WERI-Rb-1 (cell line): ENCODE measurements at places on chromosomes 16 and 17.

GRCh38 chr17:75604034-75604695 is 16.6 kb downstream of the MYO15B start:
- DNase-seq: no peak

DNA sequence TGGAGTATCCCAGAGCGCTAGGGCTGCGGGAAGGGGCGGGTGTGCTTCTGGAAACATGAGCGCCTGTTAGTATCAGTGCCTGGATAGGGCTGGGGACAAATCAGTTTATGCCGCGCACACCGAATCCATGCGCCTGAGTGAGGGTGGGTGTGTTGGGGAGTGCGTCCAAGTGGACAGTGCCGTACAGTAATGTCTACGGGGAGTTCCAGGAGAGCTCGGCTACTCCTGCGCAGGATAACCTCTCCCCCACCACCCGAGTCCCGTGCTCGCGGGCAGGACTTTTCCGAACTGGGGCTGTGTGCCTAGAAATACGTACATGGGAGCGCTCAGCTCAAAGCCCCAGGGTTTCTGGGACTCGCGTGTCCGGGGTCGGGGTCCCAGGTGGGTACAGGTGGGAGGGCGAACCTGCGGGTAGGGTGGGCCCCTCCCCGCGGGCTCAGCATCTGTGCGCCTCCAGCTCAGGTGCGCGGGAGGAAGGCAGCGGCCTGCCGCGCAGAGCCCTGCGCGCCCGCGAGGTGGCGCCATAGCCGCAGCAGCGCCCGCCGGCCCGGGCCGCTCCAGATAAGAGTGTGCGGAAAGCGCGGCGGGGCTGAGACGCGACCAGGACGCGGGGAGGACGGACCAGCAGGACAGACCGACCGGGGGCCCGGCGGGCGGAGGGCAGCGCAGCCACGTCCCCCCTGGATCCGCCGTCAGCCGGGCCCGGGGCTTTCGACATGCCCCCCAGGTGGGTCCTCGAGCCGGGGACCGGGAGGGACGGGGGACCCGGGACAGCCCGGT is at the start of gene HIC1:
Gene HIC1 (plus strand): TSS at position 592 of the 780 bp plus-strand sequence. CDS start 1,588 bp downstream, outside the sequence.
- DNase-seq: peak; percentile 62

DNA sequence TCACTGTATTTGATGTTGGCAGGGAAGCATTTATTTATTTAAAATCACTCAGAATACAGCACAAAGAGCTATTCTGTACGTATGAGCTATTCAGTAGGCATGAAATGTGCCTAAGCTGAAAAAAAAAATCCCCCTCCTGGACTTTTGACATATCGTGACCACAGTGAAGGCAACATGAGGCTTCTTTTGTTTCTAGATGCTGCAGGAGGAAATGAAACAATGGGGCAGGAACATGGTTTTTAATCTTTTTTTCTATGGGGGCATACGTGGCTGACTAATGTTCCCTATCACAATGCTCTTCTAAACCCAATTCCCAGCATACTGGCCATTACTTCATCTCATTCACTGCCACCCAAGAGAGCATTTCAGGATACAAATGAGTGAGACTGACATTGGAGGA is 191.0 kb upstream of the PMFBP1 start:
- no peak for DNase-seq

GRCh38 chr16:89536886-89537548 is 23.5 kb upstream of the RPL13 start:
- no peak for DNase-seq

DNA sequence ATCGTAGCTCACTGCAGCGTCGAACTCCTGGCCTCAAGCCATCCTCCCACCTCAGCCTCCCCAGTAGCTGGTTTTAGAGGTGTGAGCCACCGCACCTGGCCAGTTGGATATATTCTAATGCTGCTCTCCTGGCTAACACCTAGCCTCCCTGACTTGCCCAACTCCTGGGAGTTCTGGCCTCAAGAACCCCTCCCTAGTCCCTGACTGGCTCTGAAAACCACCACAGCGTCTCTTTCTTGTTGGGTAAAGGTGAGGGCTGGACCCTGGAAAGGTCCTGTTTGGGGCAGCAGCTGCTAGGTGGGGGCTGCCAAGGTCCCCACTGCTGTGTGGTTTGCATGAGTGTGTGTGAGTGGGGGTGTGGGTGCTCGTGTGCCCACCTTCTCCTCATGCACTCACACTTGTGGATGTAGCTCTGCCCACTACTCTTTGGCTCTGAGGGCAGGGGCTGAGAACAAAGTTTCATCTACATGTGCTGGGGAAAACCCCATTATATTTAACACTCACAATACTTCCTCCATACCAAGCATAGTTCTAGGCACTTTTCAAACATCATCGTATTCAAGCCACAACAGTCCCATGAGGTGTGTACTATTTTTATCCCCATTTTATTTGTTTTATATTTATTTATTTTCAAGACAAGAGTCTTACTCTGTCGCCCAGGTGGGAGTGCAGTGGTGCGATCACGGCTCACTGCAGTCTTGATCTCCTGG is 7.1 kb upstream of the SPNS3 start:
- no peak for DNase-seq

DNA sequence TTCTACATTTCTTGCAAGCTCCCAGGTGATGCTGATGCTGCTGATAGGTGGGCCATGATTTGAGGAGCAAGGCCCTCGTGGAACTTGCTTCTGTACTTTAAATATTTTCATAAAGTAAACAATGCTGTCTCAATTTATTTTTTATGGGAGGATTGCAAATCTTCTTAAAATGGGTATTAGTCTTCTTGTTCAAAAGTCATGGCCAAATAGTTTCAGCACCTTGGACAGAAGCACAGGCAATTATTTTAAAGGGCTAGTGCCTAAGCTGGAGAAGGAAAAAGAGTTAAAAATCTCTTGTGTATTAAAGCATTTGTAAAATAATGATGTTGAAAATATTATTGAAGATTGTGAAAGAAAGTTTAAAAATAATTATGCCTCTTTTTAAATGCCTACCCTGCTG is 50.5 kb downstream of the GPR139 start:
- DNase-seq: no peak

DNA sequence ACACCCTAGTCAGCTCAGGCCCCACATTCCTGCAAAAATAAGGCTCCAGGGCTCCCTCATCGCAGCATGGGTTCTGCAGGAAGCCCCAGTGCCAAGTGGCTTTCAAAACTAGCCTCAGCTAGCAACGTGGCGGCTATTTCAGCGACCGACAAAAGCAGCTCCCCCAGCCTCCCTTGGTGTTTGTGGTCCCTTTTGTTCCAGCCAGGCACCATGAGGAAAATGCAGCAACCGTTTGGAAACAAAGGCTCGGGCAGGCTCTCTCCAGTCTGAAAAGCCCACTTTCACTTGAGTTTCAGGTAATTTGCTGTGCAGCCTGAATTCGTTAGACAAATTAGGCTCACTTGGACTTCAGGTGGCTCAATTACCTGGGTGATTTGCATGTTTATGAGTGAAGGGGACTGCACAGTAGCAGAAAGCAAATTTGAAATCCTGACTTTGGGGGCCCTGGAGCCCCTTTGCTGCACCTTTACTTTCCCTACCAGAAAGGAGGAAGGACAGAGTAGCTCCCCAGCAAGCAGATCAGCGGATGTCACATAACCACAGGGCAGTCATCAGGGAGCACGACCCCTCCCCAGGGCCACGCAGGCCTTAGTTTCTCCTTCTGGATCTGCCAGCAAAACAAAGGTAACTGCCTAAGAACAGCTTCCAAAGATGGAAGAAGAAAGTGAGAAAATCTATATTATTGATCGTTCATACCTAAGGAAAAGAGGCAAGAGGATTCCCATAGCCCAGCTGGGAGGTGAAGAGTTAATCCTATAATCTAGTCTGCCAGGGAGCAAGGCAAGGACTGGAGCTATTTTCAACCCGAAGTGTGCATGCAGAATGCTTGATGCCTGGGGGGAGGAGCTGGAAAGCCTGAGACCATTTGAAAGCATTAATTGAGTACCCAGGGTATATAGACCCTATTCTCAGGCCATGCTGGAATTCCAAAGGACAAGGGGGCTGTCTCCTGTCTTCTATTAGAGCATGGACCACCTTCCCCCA is 143.1 kb upstream of the SDK2 start:
- DNase-seq: peak; percentile 75

- DNase-seq: no peak
These were observed 18.1 kb downstream of the NKD1 start for GRCh38 chr16:50566014-50566962.

DNA sequence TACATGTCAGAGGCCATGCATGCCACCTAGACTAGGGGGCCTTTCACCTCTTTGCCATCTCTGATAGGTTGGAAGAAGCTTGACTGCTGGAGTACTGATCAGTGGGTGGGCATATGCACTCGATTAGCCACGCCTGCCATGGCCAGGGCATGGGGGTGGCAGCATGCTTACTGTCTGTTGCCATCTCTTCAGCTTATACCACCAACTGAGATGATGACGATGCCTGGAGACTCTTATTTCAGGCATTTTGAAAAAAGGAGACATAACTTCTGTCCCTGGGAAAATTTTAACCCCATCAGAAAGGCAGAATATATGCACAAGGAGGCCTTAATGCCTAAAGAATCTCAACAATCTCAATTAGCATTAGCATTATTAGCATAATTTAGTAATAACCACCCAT is 60.8 kb downstream of the MSI2 start:
- DNase-seq: no peak

DNA sequence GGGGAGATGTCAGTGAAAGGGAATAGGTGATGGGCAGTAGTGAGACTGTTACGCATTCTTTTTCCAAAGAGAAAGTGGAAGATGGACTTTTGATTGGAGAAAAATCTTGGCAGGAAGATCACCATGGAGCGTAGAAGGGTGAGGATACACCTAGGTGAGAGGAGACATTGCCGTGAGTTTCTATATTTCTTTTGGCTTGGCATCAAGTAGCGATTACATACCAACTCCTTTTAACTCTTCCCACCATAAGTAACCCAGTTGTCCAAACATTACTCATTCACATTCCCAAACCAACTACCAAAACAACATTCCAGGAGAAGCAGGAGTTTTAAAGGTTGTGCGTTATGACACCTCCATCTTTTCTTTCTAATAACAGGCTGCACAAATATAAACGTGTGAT is 10.7 kb upstream of the KRT28 start:
- no peak for DNase-seq

- peak; percentile 97 for DNase-seq
These were observed at the start of gene ALDH3A2 for GRCh38 chr17:19648475-19649273. TSS of gene ALDH3A2 (plus strand) at chr17:19648751. CDS start at chr17:19648972, 221 bp downstream.

DNA sequence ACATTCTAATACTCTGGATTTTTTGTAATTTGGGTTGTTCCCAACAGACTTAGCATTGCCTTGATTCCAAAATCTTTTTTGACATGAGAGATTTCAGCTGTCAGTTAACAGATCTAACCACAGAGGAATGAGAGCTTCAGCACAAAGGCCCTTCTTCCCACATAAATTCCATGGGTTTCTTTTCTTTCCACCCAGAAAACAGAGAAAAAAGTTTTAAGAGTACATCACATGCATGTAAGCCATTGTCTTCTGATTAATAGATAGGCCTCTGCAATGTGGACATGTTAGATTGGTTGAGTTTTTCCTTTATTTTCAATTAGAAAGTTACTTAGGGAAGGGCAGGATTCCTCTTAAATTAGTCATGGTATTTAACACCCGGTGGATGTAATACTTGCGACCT is 939 bp downstream of the MYH8 start:
- DNase-seq: no peak

- DNase-seq: no peak
These were observed 121.5 kb upstream of the ADAMTS18 start for GRCh38 chr16:77556201-77556873.

- DNase-seq: peak; percentile 53
These were observed at the start of gene SDK2 for GRCh38 chr17:73644145-73645049. TSS of gene SDK2 (minus strand) at chr17:73644445. CDS start at chr17:73644088, 357 bp downstream.

DNA sequence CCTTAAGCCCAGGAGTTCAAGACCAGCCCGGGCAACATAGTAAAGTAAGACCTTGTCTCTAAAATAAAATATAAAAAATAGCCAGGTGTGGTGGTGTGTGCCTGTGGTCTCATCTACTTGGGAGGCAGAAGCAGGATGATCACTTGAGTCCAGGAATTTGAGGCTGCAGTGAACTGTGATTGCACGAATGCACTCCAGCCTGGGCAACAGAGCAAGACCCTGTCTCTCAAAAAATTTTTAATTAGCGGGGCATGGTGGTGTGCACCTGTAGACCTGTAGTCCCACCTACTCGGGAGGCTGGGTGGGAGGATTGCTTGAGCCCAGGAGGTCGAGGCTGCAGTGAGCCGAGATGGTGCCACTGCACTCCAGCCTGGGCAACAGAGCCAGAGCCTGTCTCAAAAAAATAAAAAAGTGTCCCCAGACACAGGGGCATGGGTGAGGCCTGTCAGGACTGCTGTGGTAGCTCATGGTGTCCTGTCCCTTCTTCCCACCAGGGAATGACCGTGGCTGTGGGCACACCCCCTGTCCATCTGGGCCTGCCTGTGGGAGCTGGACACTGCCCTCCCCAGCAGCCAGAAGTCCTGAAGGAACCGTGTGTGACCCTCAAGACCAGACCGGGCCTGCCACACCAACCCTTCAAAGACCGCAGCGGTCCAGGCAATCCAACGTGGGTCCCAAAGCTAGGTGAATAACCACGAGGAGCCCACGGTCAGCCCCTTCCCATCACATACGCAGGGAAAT is 30.8 kb upstream of the GAA start:
- DNase-seq: no peak

- no peak for DNase-seq
These were observed 61.2 kb upstream of the MED13 start for GRCh38 chr17:62126292-62126691.

- DNase-seq: no peak
These were observed 164.0 kb upstream of the HS3ST3A1 start for GRCh38 chr17:13765701-13766100.

GRCh38 chr16:25038239-25038954 is 23.2 kb upstream of the ARHGAP17 start:
- no peak for DNase-seq

GRCh38 chr16:69130461-69130860 is 1.9 kb downstream of the CHTF8 start:
- DNase-seq: no peak

DNA sequence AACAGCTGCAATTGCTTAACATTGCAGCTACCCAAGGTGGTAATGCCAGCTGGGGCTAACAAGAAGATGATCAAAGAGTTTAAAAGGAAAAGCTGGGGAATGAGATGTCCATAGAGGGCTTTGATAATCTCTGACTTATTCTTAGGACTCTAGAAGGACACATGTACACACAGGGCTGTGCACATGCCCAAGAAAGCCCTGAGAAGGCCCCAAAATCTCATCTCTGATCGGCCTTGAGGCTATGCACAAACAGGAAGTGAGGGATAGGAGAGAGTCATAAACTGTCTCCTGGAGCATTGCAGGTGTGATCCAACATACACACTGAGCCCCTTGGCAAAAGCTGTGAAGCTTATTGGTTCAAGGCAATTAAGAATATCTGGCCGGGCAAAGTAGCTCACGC is 17.2 kb upstream of the RABEP1 start:
- no peak for DNase-seq

- peak; percentile 14 for DNase-seq
These were observed 721.1 kb upstream of the RBFOX1 start for GRCh38 chr16:6611535-6611934.

- no peak for DNase-seq
These were observed 1.4 kb downstream of the CARHSP1 start for GRCh38 chr16:8867216-8867931.

- peak; percentile 37 for DNase-seq
These were observed 154.6 kb upstream of the CIBAR2 start for GRCh38 chr16:85266857-85267256.

GRCh38 chr16:54026456-54026855 is 260.1 kb downstream of the IRX3 start:
- no peak for DNase-seq

- DNase-seq: no peak
These were observed 37.4 kb downstream of the SHISA6 start for GRCh38 chr17:11278186-11278991.
